Thymus (tissue), 14 donors: ENCODE measurements at places on chromosomes 6 and 20. TPM values are rescaled to one million over a fixed set of nuclear protein-coding genes. Genes with fewer than 3 reads are reported as not detected.

DNA sequence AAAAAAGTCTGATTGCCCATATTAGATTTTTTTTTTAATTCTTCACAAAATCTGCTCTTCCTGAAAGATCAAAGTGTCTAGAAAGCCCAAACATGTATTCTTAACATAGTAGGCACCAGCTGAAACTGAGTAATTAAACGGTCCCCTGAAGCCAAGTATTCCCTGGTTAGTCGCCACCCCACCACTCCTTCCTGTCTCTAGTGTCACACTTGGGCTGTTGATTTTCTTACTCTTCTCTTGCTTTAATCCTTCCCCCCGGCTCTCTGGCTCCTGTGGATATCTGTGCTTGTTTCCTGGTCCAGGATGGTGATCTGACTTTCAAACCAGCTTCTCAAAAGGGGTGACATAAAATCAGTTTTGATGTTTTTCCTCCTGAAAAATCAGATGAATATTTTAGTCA is 162.9 kb downstream of the QKI start:
- no peak overlapping the region for H3K27ac ChIP-seq
- H3K4me3 ChIP-seq, result no peak overlapping the region
- no peaks in the 10 kb centered on the region for H3K27me3 ChIP-seq
- H3K4me1 ChIP-seq, result no peaks in the 10 kb centered on the region

GRCh38 chr6:169416249-169416648 is 162.6 kb upstream of the THBS2 start:
- DNase-seq, result no peak
- H3K27ac ChIP-seq, result no peak overlapping the region
- H3K36me3 ChIP-seq, result no peaks in the 10 kb centered on the region
- H3K4me1 ChIP-seq, result no peaks in the 10 kb centered on the region
- H3K27me3 ChIP-seq, result no peaks in the 10 kb centered on the region

GRCh38 chr6:169162752-169163407 is 90.8 kb downstream of the THBS2 start:
- no peak overlapping the region for H3K27ac ChIP-seq
- no peak for DNase-seq
- no peak overlapping the region for H3K4me3 ChIP-seq

AKAP7 gene
- 16.8 TPM for total RNA-seq

EGFL8 gene
- total RNA-seq, result 10.5 TPM

RNF146 gene
- 23.5 TPM for total RNA-seq

GRCh38 chr6:77136086-77136485 is 327.2 kb downstream of the HTR1B start:
- H3K4me3 ChIP-seq, result no peak overlapping the region
- DNase-seq, result no peak
- H3K36me3 ChIP-seq, result no peaks in the 10 kb centered on the region
- H3K27me3 ChIP-seq, result no peaks in the 10 kb centered on the region
- H3K4me1 ChIP-seq, result no peaks in the 10 kb centered on the region

GRCh38 chr6:100138346-100139022 is 144.5 kb upstream of the MCHR2 start:
- no peaks in the 10 kb centered on the region for H3K36me3 ChIP-seq
- H3K4me1 ChIP-seq, result no peaks in the 10 kb centered on the region
- no peaks in the 10 kb centered on the region for H3K27me3 ChIP-seq
- H3K4me3 ChIP-seq, result no peak overlapping the region

ZNF337 gene
- total RNA-seq, result 16.9 TPM

DNA sequence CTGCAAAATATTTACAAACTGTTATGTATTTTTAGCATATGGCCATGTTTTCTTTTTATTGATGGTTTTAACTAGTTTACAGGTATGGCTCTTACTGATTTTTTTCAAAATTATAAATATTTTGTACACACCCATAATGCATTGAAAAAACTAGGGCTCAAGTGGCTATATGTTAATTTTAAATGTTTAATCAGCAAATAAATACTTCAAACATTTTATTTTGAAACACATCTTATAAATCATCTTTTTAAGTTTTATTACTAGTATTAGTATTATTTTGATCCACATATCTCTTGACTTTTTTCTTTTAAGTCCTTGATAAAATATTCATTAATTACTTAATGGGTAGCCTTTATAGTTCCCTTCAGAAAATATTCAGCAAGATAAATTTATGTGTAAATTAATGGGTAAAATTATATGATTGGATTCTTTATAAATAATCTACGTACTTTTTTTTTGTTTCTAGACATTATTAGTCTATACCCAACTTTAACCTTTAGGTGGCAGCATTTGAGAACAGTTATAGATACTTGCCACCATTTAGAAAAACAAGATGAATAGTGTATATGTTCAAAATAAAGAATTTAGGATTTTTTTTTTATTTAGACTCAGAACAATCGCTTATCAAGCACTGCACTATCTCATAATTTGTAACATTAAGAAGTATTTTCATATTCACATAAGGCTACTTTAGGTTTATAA is 241.9 kb downstream of the ADGRB3 start:
- no peak for DNase-seq
- H3K36me3 ChIP-seq, result no peaks in the 10 kb centered on the region
- H3K27me3 ChIP-seq, result no peaks in the 10 kb centered on the region
- no peak overlapping the region for H3K4me3 ChIP-seq

- peaks cover 8% of the 10 kb centered on the region for H3K4me1 ChIP-seq
- no peak overlapping the region for H3K27ac ChIP-seq
- no peak for DNase-seq
- H3K27me3 ChIP-seq, result peaks cover 57% of the 10 kb centered on the region
- no peak overlapping the region for H3K4me3 ChIP-seq
Measured at GRCh38 chr6:84773431-84774156, 9.2 kb upstream of the TBX18 start.

MEP1A gene
- total RNA-seq, result 0.14 TPM

DNA sequence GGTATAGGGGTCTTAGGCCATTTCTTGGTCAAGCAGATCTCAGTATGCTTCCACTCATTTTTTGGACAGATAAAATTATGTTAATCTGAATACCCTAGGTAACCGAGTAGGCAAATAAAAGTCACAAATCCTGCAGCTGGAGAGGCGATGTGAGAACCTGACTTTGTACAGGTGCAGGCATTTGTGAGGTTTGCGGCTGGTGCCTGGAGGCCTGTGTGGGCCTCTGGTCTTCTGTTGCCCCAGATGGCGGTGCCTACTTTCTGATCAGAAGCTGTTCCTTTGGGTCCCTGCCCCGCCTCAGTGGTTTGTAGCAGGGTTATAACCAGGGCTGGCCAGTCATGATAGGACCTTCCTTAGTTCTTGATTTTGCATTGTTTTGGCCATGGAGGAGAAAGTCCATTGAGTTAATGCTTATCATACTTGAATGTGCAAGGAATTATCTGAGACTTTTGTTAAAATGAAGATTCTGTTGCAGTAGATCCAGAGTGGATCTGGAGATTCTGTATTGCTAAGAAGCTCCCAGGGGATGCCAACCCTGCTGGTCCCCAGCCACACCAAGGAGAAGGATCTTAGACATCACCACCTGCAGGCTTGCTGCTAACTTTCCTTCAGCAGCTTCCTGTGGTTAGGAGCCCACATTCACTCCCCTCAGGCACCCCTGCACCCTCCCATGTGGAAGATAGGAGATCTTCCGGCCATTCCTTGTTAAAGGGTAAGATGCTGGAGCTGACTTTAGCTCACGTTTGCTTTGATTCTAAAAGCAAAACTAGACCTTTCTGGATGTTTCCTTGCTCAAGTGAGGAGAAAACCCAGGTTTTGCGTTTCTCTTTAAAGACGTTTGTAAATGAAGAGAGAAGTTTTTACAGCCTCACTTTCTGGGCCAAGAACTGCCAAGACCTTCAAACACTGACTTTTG is 50.7 kb downstream of the LRRC1 start:
- H3K36me3 ChIP-seq, result no peaks in the 10 kb centered on the region
- peak overlapping the region; percentile 91 for H3K27ac ChIP-seq
- peaks cover 19% of the 10 kb centered on the region for H3K4me1 ChIP-seq
- DNase-seq, result no peak
- H3K27me3 ChIP-seq, result no peaks in the 10 kb centered on the region

CYP24A1 gene
- 0.38 TPM for total RNA-seq

MOXD1 gene
- 1.9 TPM for total RNA-seq

TMEM14A gene
- total RNA-seq, result 15.1 TPM

GRCh38 chr6:45467853-45468252 is 90.1 kb upstream of the SUPT3H start:
- H3K27ac ChIP-seq, result no peak overlapping the region
- H3K4me1 ChIP-seq, result no peaks in the 10 kb centered on the region
- no peaks in the 10 kb centered on the region for H3K36me3 ChIP-seq
- no peak for DNase-seq
- H3K4me3 ChIP-seq, result no peak overlapping the region

DNA sequence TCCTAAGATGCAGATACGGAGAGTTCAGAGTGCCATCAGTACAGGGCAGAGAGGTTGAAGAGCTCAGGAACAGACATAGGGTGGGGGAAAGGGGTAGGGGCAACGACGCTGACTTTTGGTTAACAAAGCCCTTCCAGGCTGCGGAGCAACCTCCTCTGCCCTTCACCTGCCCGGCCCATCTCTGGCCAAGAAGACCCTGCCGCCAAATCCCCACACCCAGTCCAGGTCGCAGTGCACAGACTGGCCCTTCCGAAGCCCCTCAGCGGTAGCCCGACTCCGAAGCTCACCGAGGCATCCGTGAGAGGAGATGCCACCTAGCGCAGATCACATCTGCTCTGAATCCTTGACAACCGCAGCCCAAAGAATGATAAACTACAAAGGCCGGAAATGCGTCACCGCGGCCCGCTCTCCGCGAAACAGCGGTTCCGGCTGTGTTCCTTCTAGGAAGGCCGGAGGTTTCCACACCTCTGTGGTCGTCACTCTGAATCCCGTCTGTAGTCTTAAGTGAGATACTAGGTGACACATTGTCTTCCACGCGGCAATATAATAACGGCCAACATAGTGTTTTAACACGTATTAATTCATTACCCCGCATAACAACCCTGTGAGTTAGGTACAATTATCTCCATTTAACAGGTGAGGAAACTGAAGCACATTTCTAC is at the start of gene ZSCAN23:
ZSCAN23 (minus strand) TSS at position 380 of the 662 bp plus-strand sequence. CDS start 7,225 bp downstream, outside the sequence.
- no peaks in the 10 kb centered on the region for H3K36me3 ChIP-seq
- peaks cover 9% of the 10 kb centered on the region for H3K4me1 ChIP-seq
- H3K27me3 ChIP-seq, result peaks cover 15% of the 10 kb centered on the region
- peak within 1 kb of the TSS; percentile 41 for H3K27ac ChIP-seq
- H3K4me3 ChIP-seq, result peak within 1 kb of the TSS; percentile 70

C20orf144 gene
- 0.09 TPM for total RNA-seq

DNA sequence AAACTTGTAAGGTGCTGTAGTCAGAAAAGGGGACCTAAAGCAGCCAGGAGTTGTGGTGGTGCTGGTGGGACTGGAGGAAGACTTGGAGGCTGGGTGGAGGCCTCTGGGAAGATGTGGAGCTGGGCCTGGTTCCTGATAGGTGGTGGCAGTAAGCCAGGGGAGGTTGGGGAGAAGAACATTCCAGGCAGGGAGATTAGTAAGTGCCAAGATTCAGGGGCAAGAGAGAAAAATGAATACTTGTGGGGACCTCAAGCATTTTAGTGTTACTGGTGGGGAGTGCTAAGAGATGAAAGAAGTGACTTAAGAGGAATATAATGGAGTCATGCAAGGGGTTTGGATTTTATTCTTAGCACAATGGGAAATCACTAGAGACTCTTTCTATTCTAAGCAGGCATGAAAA is 79.0 kb upstream of the B3GAT2 start:
- no peaks in the 10 kb centered on the region for H3K36me3 ChIP-seq
- no peaks in the 10 kb centered on the region for H3K4me1 ChIP-seq
- no peaks in the 10 kb centered on the region for H3K27me3 ChIP-seq
- no peak overlapping the region for H3K27ac ChIP-seq
- H3K4me3 ChIP-seq, result no peak overlapping the region
- no peak for DNase-seq

GRCh38 chr6:100726666-100727065 is 154.5 kb downstream of the ASCC3 start:
- DNase-seq, result no peak
- no peaks in the 10 kb centered on the region for H3K27me3 ChIP-seq

SDCBP2 gene
- total RNA-seq, result 2.1 TPM

- H3K27ac ChIP-seq, result no peak overlapping the region
- peaks cover 12% of the 10 kb centered on the region for H3K4me1 ChIP-seq
- H3K4me3 ChIP-seq, result no peak overlapping the region
- no peak for DNase-seq
Measured at GRCh38 chr20:51487565-51488268, 54.8 kb downstream of the NFATC2 start.

GRCh38 chr6:20117474-20117873 is 94.8 kb downstream of the MBOAT1 start:
- H3K27me3 ChIP-seq, result no peaks in the 10 kb centered on the region
- no peaks in the 10 kb centered on the region for H3K4me1 ChIP-seq
- DNase-seq, result no peak
- H3K36me3 ChIP-seq, result no peaks in the 10 kb centered on the region

DNA sequence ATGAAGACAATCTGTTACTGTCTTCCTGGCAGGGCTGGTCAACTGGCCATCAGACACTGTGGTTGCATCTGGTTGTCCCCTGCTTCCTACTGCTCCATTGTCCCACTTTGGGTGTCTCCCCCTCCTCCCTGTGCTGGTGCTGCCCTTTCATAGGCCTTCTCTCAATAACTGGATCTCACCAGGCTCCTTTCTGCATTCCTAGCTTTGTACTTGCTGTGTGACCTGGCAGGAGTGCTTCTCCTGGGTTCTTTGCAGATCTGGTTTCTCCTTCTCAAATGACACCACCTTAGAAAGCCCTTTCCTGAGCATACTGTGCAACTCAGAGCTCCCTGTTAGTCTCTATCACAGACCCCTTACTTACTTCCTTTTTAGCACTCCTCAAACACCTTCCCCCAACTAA is 223.0 kb downstream of the BCKDHB start:
- no peaks in the 10 kb centered on the region for H3K27me3 ChIP-seq
- no peak for DNase-seq
- H3K4me3 ChIP-seq, result no peak overlapping the region

TMEM200A gene
- total RNA-seq, result 7.4 TPM

CFB gene
- total RNA-seq, result 17.0 TPM

PERP gene
- total RNA-seq, result 8.4 TPM

GRCh38 chr20:24963672-24964505 is 14.8 kb downstream of the CST7 start:
- DNase-seq, result no peak
- H3K27me3 ChIP-seq, result no peaks in the 10 kb centered on the region
- no peaks in the 10 kb centered on the region for H3K4me1 ChIP-seq
- peaks cover 68% of the 10 kb centered on the region for H3K36me3 ChIP-seq
- H3K27ac ChIP-seq, result no peak overlapping the region
- no peak overlapping the region for H3K4me3 ChIP-seq

- no peaks in the 10 kb centered on the region for H3K27me3 ChIP-seq
- H3K4me3 ChIP-seq, result no peak overlapping the region
- H3K4me1 ChIP-seq, result no peaks in the 10 kb centered on the region
- H3K27ac ChIP-seq, result no peak overlapping the region
- DNase-seq, result no peak
Measured at GRCh38 chr6:123925350-123925749, 121.7 kb downstream of the NKAIN2 start.
